ENCODE measurements at places on chromosomes 13 and 19.

DNA sequence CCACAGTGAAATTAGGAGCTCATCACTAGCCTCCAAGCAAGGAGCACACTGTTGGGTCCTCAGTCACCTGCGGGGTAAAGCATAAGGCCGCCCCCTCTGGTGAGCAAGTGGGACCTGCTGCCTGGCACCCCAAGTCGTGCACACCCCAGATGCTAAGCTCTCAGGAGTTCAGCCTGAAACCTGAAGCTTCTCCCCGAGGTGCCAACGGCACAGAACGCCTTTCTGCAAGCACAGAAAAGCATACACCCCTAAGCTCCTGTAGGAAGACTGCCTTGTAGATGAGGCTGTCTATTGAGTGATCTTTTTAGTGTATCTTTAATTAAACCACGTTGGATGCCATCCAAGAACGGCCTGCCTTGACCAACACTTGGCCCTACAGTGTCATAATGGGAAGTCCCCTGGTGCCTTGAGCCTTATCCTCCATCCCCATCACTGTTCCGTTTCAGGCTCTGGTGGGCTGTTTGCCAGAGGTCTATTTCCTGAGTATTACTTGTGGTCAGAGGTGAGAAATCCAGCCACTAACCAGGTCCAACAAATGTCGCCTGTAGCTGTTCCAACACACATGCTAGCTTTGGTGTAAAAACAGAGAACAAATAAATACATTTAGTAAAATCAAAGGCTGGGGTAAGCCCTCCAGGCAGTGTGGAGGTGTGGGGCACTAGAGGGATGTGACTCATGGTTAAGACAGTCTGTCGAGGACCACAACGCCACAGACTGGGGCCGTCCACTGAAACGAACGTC lies 44.8 kb downstream of the C13orf42 start:
- no peak for DNase-seq

- peak; percentile 86 for DNase-seq
These were observed 9.2 kb downstream of the CCDC8 start for GRCh38 chr19:46404055-46404752.

GRCh38 chr19:13053238-13053637 lies 49.4 kb downstream of the LYL1 start:
- peak; percentile 52 for DNase-seq

GRCh38 chr19:8469613-8470368 lies 25.0 kb downstream of the HNRNPM start:
- no peak for DNase-seq

DNA sequence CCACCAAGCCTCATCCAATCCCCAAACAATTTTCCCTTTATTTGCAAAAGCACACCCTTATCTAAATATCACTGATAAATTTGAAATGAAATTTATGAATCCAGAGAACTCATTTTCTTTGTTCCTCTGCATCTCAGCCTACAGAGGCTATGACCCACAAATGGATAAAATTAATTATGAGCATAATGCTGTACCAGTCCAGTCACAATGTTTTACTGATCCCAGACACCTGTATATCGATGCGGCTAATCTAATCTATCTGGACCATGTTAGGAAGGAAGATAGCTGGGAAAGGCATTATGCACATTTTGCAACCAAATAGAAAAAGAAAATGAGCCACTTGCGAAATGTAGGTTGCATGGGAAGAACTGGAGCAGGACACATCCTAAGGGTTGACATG lies 150.0 kb downstream of the FGF14 start:
- no peak for DNase-seq

- DNase-seq: no peak
These were observed 35.7 kb downstream of the UFM1 start for GRCh38 chr13:38385153-38385891.

DNA sequence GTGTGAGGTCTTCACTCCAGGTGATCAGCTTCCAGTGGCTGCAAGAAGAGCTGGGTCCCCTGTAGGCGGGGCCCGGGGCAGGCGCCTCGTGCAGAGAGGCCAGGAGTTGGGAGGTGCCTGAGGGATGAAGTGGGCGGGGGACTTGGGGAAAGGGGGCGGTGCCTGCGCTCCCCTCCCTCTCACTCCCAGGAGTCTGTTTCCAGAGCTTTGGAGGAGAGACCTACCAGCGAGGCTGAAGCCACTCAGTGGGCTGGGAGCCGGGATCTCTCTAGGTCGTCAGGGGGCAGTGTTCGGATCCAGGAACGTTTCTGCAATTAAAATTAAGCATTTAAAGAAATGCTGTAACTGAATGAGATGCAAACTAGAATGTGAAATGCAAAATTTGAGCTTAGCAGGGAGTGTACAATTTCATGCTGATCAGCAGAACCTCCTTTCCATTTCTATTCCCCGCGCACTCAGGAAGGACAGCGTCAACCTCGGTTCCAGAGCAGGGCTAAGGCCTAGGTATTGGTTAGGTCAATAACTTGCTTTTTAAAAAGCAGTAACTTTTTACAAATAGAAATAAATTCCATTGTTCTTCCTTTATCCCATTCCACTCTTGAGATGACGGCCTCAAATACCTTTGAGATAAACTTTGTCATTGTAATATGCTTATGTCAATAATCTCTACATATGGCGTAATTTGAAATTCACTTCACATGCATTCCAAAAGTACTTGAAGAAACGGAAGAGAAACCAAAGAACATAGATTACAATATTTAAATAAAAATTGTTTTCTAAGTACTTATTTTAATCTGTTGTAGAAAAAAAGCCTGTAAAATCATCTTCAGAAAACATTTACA lies 11.6 kb downstream of the ZNF160 start:
- DNase-seq: no peak

Measured in eye (tissue), 1 donor.